ENCODE measurements at places on chromosomes 12 and 14. TPM values are rescaled to one million over a fixed set of nuclear protein-coding genes. Genes with fewer than 3 reads are reported as not detected.

- no peak for DNase-seq
- no peaks in the 10 kb centered on the region for H3K4me1 ChIP-seq
- H3K4me3 ChIP-seq = no peak overlapping the region
- no peak overlapping the region for H3K27ac ChIP-seq
Measured at GRCh38 chr12:96183734-96184370, 10.3 kb upstream of the ELK3 start.

The PLEKHG7 gene
- 0.65 TPM for total RNA-seq

GRCh38 chr14:24701062-24701461, 67.1 kb upstream of the GZMB start:
- no peak overlapping the region for H3K27ac ChIP-seq
- no peaks in the 10 kb centered on the region for H3K36me3 ChIP-seq
- no peak for DNase-seq
- no peak overlapping the region for H3K4me3 ChIP-seq
- H3K27me3 ChIP-seq = peaks cover 4% of the 10 kb centered on the region

- H3K4me1 ChIP-seq = peaks cover 8% of the 10 kb centered on the region
Measured at GRCh38 chr12:6813363-6813762, 8.3 kb upstream of the GPR162 start.

Data from progenitor cell of endocrine pancreas (in vitro differentiated cells).